ENCODE measurements at places on chromosomes 1 and 21.

DNA sequence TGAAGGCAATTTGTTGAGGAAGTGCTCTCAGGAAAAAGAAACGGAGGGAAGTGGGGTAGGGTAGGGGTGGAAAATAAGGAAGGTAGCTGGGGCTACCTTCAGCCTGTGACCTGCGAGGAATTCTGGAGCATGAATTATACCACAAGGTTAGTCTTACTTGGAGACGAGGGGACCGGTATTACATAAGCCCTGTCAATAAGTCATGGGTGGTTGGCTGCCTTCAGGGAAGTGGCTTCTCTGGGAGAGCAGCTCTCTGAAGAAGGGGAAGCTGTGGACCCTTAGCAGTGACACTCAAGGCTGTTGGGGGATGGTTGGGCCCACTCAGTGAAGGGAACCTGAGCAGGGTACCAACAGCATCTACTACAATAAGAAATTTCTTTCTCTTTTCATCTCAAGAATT, 111.3 kb downstream of the TNFSF18 start:
- DNase-seq = no peak

- no peak for DNase-seq
These were observed 172.7 kb downstream of the TGFBR3 start for GRCh38 chr1:91712981-91713841.

GRCh38 chr21:32768530-32768929, 3.0 kb downstream of the PAXBP1 start:
- DNase-seq = no peak

GRCh38 chr1:22572818-22573217, 9.5 kb downstream of the EPHA8 start:
- DNase-seq = no peak

- DNase-seq = no peak
These were observed 5.5 kb upstream of the JUN start for GRCh38 chr1:58789322-58789856.

GRCh38 chr1:96309783-96310182, 411.8 kb upstream of the PTBP2 start:
- no peak for DNase-seq

DNA sequence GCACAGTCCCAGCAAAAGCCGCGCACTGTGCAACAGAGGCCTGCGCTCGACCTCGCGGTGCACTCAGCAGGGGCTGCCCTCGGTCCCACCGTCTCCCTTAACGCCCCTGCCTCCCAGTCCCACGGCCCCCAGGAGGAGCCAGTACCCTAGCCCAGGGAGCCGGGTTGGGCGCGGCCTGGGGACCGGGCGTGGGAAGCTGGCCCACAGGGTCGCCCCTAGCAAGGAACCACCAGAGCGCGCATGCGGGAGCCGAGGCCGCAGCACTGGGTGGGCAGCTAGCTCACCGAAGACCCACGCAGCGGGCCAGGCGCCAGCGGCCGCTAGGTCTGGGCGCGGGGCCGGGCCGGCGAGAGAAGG, 21.6 kb upstream of the ZNF678 start:
- no peak for DNase-seq

- DNase-seq = no peak
These were observed 57.9 kb downstream of the PCNX2 start for GRCh38 chr1:233237647-233238046.

GRCh38 chr1:160346958-160347357, 3.8 kb downstream of the NCSTN start:
- DNase-seq = no peak

GRCh38 chr1:63909526-63909925, 135.7 kb downstream of the ROR1 start:
- no peak for DNase-seq

GRCh38 chr1:84174051-84174556, 30.0 kb downstream of the PRKACB start:
- DNase-seq = no peak

All from stimulated activated CD4-positive, alpha-beta T cell treated with anti-CD3 and anti-CD28 coated beads, Interleukin-1b, Interleukin-23, amount 100 ng/mL, for 1 hour (primary cell).